Stimulated activated CD8-positive, alpha-beta memory T cell treated with anti-CD3 and anti-CD28 coated beads, Interleukin-2, amount 100 ng/mL, for 1 hour (primary cell): ENCODE measurements at places on chromosomes 2 and 18.

- DNase-seq: no peak
Measured at GRCh38 chr2:189254268-189254883, 74.8 kb upstream of the COL5A2 start.

DNA sequence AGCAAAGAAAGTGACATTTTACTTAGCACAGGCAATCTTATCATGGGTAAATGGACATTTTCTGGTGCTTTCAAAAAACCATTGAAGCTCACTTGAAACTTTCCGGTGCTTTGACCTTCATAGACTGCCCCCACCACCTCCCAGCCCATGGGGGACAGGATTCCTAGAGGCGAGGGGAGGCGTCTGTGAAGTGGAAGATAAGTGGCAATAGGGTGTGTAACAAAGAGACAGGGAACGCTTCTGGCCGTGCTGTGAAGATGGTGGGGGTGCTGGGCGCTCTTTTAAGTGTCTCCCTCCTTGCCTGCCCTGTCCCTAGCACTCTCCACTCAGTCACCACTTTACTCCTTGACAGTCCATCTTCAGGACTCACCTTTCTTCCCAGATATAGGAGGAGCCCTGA is 23.4 kb upstream of the GMPPA start:
- no peak for DNase-seq

GRCh38 chr2:164495491-164496223 is 125.6 kb downstream of the GRB14 start:
- no peak for DNase-seq

DNA sequence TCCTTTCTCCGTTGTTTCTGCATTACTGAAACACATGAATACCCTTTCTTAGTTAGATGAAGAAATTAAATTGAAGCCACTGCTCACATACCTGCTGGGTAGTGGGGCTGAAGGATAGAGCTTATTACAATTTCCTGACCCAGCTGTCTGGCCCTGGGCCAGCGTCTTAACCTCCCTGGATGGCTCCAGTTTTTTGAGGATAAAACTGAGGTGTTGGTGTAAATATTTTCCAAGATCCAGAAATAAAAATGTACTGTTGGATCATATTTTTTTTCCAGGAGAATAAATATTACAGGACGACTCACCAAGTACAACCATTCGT is 3.5 kb downstream of the RNF144A start:
- DNase-seq: no peak

GRCh38 chr18:39558658-39559057 is 1993.1 kb upstream of the CELF4 start:
- DNase-seq: no peak

GRCh38 chr18:50312296-50313030 is 25.0 kb upstream of the CXXC1 start:
- DNase-seq: no peak

GRCh38 chr2:177916342-177916741 is 156.2 kb downstream of the PDE11A start:
- DNase-seq: no peak

DNA sequence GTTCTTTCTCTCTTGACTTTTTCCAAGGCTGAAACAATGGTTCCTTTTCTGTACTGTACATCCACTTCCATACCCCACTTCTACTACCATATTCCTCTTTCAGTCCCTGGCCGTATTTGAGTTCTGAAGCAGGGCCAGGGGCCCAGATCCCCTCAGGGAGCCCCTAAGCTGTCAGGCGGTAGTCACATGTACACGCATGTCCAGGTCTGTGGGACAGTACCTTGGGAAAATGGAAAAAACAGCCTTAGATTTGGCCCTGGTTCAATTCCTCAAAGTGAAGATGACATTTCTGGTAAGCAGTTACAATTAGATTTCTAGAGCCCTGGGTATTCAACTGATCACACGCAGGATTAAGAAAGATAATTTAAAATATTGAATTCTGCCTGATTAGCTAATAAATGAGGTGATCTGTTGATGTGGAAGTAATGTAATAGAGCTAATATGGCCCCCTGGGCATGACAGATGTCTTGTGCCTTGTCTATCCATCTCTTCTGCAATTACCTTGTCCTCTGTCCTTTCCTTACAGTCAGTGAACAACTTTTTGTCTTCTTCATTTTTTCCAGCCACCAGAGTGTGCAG is 44.4 kb downstream of the MRPL33 start:
- no peak for DNase-seq

GRCh38 chr2:110794390-110794789 is 62.0 kb downstream of the ACOXL start:
- DNase-seq: no peak

DNA sequence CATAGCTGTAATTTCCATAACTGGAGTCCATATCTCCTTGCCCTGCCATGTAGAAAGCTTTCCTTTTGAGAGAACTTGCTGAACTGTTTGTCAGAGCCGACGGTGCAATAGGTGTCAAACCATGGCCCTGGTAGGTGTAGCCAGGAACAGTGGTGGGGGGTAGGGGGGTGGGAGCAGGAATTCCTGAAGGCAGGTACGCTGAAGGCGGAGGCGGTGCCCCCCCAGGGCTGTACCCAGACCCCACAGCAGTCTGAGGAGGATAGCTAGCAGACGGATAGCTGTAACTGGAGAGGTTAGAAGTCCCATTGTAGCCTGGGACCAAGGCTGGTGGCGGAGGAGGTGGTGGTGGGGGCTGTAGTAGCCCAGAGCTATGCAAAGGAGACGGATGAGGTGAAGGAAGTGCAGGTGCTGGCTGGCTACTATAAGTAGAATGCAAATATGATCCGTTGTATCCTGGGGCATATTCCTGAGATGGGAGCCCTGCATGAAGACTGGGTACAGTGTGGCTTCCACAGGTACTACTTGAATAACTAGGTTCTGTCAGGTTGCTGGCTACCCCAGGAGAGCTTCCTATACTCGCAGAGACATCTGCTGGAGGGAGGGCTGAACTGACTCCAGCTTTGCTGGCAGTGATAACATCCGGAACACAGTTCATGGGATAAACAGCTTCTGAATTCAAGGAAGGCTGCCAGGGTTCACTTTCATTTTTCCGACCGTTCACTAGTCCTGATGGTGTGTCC is 124.8 kb downstream of the FIGN start:
- no peak for DNase-seq

DNA sequence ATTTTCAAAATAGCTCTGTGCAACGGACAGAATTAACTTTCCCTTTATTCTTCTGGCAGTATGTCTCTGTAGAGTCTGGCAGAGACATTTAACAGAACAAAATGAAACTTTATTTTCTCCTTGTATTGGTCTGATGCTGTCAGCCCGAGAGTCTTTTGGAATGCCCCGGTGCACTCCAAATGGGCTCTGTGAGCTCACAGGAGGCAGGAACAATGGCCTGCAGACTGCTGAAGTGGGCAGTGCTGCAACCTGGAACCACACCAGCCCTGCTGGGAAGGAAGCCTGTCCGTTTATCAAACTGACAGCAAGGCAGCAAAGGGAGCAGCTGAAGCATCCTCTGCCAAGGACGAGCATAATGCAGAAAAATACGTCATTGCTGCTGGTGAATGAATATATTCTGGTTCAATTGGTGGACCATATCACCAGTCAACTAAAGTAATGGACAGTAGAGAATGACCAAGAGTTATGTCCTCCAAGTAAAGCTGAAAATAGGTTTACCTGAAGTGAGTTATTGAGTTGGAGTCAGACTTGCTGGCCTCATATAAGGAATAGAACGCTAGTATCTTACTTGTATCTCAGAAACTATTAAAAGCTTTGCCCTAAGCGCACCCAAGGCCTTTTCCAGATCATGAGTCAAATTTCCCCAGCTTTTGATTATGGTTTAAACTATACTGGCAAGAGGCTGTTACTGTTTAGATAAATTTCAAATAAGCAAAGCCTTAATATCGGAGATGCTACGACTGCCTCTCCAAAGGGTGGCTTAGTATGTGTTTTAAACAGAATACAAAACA is 207.6 kb upstream of the TANK start:
- no peak for DNase-seq

GRCh38 chr18:58492891-58493469 is 135.9 kb downstream of the ALPK2 start:
- DNase-seq: no peak

DNA sequence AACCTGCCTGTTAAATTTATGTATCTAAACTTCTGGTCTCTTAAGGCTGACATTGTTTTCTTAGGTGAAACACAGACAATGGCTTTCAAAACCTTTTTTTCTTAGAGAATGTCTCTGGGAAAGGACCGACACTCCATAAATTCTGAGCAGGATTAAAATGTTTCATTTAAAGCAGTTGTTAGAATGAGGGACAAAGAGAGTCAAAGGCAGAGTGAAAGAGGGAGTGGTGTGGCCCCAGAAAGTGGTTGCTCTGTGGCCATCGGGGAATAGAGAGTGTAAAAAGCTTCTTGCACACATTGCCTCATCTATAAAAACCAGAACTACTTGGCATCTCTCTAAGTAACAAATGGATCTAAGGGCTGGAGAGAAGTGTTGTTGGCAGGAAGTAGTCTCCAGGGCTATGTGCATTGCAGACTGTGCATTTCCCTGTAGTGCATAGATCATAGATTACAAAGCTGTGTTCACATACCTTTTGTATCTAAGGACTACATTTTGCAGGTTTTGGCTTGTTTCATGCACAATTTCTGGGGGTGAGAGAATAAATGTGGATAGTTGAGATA is 3.6 kb downstream of the RPRM start:
- no peak for DNase-seq

DNA sequence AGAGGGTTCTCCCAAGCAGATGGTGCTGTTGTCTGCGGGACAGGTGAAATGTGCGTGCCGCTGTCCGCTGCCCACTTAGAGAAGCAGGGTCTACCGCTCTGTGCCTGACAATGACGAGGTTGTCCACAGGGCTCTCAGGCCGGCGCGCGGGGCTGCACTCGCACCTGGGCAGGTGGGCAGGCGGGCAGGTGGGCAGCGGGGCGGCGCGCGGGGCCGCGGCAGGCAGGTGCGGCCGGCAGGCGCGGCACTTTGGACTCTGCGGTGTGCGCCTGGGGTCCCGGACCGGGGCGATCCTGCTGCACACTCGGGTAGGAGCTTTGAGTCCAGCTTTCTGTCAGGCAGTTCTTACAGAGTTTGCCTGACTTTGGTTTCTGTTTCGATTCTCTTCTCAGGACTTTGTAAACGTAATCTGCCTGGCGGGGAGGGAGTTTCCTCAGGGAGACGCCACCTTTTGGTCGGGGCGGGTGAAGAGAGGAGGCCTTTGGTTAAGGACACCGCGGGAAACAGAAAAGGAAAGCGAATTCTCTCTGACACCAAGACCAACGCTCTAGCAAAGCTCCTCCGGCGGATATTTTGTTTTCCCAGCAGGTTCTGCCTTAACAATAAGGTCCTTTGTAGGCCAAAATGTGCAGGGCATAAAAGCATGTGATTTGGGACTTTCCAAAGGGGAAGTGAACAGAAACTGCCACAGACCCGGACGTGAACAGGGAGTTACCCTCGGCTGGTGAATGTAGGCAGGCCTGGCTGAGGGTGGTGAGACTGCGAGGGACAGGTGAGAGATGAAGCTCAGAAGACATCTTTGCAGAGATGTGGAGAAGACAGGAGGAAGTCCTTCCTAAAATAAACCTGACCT is at the start of gene IFIH1:
IFIH1 (minus strand) TSS at position 357 of the 853 bp plus-strand sequence. CDS start 377 bp downstream, outside the sequence.
- DNase-seq: peak; percentile 36

DNA sequence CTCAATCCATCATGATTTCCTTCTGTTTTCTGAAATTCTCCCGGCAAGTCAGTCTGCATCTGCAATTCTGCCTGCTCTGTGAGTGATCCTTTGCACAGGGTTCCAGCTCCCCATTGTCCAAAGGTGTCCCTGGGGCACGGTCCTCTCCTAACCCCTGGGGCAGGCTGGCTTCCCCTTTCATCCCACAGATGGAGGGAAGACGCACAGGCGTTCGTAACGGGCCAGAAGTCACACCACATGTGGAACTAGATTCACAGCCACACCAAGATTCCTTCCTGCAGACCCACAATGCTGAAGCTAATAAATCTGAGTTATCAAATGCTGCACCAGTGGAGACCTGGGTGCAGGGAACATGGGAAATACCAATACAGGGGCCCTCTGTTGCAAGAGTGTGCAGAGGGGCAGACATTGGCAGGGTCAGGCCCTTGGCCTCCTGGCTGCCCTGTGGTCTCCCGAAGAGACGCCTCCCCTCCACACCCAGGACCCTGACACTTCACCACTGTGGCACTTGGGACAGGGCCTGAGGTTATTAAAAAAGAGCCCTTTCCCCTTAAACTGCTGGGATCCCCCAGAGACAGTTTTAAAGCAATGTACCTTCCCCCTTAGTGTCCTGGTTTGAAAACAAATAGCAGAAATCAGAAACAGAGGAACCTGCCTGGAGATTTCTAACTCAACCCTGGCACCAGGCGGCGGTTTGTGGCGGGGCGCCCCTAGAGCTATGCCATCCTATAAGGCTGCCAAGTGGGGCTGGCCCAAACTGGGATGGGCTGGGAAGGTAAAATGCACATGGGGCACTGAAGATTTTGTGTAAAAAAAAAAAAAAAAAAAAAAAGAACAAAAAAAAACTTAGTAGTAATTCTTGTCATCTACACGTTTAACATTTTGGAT is 15.4 kb downstream of the ZNF516 start:
- no peak for DNase-seq

- no peak for DNase-seq
Measured at GRCh38 chr2:104863146-104863467, 9.2 kb downstream of the POU3F3 start.

GRCh38 chr2:236086971-236087465 is 81.2 kb downstream of the GBX2 start:
- no peak for DNase-seq

DNA sequence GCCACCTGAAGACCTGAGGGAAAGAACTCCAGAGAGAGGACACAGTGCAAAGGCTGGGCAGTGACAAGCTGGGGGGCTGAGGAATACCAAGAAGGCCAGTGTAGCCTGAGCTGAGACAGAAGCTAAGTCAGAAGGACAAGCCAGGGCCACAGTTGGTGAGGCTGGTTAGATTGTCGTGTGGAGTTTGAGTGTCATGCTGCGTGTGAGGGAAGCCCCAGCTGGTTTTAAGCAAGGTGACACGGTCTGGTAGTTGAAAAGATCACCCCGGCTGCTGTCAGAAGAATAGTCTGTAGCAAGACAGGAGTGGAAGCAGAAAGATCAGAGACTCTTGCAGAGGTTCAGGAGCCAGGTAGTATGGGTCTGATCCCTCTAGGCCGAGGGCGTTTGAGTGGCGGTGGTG is 50.6 kb upstream of the RMDN2 start:
- no peak for DNase-seq

DNA sequence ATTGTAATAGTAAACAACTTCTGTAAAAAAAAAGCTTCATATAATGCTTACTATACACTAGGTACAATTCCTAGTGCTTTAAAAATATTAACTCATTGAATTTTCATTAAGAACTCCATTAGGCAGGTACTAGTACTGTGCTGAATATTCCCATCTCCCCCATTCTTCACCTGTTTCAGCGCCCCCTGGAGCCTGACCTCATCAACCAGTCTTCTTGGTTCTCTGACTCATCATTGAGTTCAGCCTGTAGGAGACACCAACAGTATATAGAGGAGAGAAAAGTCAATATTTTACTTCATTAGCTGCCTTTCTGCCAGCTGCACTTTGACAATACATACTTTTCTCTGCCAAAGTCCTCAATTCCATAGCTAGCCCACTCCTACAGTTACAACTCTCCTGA is 1009.9 kb upstream of the KLHL29 start:
- no peak for DNase-seq

DNA sequence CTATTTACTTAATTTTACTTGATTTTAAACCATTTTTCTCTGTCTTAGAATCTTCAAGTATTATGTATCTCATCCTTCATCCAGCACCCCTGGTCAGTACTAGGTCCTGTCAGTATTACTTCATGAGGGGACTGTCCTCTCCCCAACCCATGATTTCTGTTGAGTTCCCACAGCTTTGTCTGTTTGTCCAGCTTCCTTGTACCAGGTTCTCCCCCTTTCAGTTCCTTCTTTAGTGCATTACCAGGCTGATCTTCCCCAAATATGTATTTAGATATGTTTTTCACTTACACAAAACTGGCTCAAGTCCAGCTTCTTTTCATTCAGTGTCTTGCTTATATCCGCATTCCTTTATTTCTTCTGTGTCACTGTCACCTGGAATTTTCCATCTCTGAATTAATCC is 13.8 kb upstream of the TTC27 start:
- DNase-seq: no peak
